ENCODE measurements at places on chromosomes 16 and 17.

DNA sequence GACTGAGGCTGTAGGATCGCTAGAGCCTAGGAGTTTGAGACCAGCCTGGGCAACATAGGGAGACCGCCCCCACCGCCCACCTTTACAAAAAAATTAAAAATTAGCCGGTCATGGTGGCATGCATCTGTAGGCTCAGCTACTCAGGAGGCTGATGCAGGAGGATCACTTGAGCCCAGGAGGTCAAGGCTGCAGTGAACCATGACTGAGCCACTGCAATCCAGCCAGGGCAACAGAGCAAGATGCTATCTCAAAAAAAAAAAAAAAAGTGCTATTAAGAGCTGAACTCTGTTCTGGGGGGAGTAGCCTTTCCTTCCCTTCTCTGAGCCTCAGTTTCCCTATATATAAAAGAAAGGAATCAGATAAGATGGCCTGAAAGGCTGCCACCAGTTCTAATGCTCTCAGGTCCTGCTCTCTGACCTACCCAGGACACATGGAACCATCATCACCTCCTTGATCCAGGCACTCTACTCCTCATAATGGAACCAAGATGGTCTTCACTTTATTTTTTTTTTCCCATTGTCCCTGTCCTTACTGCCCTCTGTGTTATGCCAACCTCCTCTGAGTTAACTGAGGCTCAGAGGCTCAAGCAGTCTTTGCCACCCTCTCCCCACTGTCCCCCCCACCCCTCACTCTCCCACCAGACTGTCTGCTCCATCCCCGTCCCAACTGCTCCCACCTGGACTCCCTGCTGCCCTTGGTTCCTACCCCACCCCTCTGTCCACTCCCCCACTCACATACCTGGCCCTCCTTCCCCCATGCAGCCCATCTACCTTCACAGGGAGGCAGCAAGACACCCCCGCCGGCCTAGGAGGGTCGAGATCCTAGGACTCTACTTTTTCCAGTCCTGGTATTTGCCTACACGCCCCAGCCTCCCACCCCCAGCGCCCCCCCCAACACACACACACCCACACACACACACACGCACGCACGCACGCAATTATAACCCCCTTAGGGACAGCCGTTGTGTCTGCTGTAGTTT is 23.8 kb upstream of the EIF1 start:
- DNase-seq: no peak

DNA sequence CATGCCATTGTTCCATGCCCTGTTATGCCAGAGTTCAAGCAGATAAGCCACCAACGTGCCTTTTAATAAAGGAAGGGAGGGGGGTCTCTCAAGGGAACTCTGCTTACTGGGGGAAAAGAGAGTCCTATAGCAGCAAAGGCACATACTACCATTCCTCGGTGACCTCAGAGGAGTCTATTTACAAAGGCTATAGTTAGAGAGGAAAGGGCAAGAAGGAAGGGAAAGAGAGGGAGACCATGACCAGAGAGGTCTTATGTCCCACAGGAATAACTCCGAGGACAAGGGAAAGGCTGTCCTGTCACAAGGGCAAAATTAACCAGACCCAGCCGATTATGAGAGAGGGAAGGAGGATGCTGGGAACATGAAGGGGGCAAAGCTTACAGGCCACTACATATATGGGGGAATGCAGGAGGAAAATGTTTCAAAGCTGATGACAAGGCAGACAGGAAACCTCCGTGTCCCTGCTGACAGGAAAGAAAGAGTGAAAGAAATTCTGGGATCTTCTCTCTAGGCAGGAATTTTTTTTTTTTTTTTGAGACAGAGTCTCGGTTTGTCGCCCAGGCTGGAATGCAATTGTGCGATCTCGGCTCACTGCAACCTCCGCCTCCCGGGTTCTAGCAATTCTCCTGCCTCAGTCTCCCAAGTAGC is 51.5 kb downstream of the HIC1 start:
- no peak for DNase-seq

DNA sequence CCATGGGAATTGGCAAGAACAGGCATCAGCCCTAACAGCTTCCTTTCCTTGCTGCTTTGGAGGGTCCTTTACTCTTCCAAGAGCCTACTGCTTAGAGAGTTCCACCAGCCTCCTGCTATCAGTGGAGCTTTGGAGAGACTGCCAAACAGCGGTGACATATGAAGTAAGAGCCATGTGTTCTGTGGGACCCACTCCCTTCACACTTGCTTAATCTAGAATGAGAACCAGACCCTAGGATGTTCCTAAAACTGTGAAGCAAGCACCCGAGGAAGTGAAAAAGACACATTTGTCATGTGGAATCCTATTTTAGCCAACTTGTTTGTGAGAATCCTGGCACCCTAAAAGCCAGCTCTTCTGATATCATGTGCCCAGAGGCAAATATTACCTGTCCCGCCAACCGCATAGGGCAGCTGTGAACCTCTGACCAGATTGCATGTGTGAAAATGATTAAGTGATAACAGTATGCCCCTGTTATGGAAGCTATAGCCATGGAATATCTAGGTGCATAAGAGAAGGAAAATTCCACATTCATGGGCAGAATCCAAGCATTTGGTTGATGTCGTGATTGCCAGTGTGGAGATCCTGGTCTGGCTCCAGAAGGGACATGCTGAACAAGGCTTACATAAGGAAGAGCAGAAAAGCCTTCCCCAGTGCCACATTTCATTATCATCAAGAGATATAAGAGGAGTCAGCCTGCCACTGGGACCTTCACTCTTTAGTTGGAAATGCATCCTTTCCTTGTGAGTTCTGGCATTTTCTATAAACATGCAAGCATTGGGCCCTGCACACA is 18.7 kb downstream of the RCVRN start:
- DNase-seq: no peak

DNA sequence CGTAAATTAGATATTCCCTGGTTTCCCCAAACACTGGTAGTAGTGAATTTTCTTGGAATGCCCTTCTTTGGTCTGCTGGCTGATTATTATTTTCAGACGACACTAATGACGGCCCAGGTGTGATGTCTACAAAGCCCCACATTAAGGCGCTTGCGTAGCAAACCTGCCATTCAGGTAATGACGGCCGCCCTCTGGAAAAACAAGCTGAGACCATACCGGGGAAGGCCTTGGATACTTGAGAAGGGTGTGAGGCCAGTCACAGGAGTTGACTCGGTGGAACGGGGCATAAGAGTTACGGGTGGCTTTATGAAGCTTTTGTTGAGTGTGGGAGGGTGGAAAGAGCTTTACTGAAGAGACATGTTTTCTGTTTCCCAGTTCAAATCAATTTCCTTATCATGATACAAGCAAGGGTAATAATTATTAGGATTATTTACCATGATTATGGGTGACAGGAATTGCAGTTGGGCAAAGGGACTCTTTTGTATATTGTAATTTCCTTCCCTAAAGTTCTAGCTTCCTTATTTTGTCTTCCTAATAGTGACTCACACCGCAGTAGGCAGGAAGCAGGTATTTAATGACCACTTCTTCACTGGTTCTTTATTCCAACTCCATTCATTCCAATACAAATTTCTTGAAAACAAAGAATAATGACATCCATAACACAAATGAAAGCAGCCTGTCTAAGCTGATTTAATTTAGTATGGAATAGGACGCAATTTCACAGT is 24.8 kb downstream of the KRT23 start:
- no peak for DNase-seq

DNA sequence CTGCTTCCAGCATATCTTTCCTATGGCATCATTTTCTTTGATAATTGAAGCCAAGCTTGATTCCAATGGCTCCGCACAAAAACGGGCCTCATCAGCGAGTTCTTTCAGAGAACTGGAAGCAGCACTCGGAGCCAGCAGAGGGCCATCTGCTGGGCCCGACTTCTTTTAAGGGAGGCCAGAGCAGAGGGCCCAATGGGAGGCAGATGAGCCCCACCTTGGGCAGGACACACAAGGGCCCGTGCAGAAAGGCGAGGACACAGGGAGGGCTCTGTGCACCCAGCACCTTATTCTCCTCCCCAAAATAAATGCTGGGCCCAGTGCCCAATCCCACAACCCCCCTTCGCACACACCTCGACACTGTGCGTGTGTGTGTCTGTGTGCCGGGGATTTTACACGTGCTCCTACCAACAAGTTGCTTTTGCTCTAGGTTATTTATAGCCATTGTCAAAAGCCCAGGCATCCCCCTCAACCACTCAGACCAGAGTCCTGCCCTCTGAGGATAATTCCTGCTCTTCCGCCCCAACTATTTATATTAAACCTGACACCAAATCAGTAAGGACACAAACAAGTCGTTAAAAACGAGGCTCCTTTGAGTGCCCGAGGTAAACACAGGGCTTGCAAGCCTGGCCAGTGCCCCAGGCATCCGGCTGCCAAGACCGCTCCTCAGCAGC is 6.8 kb downstream of the AXIN2 start:
- DNase-seq: no peak
